Activated T-helper 1 cell treated with Interleukin-2 at 50 U/mL for 16 hours (primary cell): ENCODE measurements at places on chromosomes 4 and X.

GRCh38 chrX:120334151-120334550, 22.9 kb upstream of the TMEM255A start:
- no peak for DNase-seq

GRCh38 chr4:47209833-47210232, 178.5 kb downstream of the GABRB1 start:
- no peak for DNase-seq

- DNase-seq: no peak
Measured at GRCh38 chr4:25377572-25378436, 741 bp downstream of the ANAPC4 start.

DNA sequence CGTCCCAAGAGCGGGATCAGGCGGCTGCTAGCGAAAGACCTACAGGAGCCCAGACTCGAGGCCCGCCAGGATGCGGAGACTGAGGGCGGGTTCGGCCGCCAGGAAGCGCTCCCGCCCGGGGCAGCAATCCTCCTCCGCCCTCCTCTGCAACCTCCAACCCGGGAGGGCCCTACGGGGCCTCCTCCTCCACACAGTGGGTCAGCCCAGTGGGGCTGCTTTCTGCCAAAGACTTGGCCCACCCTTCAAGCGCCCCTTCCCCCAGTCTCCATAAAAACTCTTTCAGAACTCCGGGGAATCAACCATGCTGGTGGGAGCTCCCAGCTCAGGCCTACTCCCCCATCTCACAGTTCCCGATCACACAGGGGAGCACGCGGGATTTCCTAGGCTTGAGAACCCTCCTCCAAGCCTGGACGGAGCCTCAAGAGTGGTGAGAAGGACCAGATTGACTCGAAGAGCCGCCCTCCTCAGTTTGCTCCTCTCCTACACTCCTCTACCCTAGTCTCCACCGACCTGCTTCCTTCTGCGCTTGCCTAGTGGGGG, 77.5 kb downstream of the RLIM start:
- no peak for DNase-seq

- no peak for DNase-seq
Measured at GRCh38 chr4:8474856-8475255, 34.3 kb downstream of the TRMT44 start.

GRCh38 chrX:97968376-97969163, 1084.9 kb downstream of the RPA4 start:
- no peak for DNase-seq

- DNase-seq: no peak
Measured at GRCh38 chr4:22573198-22573597, 57.3 kb upstream of the ADGRA3 start.
